Activated naive CD4-positive, alpha-beta T cell treated with Interleukin-2 at 50 U/mL for 16 hours (primary cell): ENCODE measurements at places on chromosomes 5 and 9.

- DNase-seq = no peak
Measured at GRCh38 chr9:37197158-37198038, 77.0 kb downstream of the ZCCHC7 start.

GRCh38 chr9:128148509-128149000, 698 bp upstream of the LCN2 start:
- DNase-seq = no peak

GRCh38 chr5:173330338-173331206, 2.4 kb upstream of the STC2 start:
- DNase-seq = no peak

DNA sequence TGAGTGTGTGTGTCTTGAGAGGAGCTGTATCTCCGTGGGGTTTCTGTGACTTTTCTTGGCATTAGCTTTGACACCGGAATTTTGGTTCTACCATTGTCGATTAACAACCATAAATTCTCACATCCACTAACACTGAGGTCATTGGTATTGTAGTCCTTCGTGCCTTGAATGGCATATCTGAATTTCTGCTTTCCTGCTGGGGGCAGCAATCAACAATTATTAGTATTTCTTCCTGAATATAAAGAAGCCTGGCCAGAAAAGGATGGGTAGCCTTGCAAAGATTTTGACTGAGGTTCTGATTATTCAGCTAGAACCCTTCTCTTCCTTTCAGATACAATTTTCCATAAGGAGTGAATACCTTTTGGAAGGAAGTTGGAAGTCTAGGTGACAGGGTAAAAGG, 33.5 kb upstream of the SHOC1 start:
- DNase-seq = no peak

GRCh38 chr5:72237879-72238278, 82.2 kb downstream of the MRPS27 start:
- no peak for DNase-seq
